ENCODE measurements at places on chromosomes 5 and 9.

DNA sequence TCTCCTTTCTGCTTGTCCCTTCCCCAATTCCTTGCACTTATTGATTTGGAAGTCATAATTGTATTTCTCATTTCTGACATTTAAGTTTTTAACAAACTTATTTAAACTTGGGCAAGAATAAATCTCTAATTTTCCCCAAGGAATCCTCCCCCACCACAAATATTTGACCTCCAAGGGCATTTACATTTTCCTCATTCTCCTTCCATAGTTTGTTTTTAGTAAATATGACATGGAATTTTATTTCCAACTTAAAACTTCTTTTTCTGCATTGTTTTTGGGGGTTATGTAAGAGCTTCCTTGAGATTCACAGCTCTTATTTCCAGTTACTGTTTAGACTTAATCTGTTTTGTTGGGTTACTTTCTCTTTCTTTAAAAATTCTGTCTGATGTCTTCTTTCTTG, 64.9 kb downstream of the ZNF618 start:
- no peak for DNase-seq

- no peak for DNase-seq
These were observed 547.7 kb downstream of the EFNA5 start for GRCh38 chr5:107123014-107123413.

DNA sequence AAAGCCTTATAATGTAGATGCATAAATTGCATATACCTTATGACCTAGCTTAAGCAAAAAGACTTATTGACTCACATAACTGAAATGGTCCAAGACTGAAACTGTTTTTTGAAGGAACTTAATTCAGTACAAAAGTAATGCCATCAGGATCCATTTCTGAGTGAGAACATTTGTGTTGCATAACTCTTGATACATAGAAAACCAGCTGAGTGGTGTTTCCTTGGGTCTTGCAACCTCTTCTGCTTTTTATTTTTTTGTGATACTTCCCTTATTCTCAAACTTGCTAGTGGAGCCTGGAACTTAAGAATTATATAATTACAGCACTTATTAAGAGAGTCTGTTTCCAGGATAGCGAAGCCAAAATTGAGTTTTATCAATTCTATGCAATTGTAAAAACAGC, 272.0 kb downstream of the MAN2A1 start:
- no peak for DNase-seq

DNA sequence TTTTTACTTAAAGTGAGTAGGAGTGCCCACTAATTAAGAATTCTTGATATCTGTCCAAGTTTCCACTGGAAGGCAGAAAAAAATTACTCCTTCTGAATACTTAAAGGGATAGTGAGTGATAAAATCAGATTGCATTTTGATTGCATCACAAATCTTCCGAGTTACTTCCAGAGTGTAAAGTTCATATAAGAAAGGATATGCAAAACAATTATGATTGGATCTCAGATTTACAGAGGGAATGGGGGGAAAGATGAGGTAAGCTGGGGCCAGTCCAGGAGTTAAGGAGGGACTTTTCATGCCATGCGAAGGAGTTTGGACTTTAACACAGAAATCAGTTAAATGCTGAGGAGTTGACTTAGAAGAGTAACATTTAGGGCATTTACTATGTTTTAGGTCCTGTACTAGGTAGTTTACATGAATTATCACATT, 9.3 kb upstream of the RNF145 start:
- DNase-seq: no peak

- DNase-seq: no peak
These were observed 12.2 kb downstream of the CDH18 start for GRCh38 chr5:19975795-19976194.

DNA sequence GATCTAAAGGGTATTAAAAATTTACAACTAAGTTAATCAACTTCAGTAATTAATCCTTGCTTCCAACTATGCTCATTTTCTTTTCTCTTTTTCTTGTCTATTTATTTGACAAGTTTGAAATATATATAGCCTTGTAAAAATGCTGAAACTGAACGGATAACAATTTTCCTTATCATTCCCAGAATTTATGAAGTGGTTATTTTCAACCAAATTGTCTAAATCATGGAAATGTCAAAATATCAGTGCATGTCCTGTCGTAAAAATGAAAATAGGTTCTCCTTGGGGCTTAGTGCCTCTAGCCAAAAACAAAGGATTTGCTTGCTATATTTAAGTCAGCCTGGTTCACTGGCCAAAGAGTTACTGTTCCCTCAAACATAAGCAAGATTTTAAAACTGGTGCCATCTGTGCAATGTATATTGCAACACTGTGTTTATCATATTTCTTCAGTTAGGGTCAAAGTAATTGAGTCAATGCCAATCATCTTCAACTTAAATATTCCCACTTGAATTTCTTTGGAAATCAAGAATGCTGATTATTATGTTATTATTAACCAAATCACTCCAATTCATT, 798.3 kb downstream of the MAT2B start:
- no peak for DNase-seq
